ENCODE measurements at places on chromosomes 6 and 20.

GRCh38 chr6:340186-340955 is 48.1 kb downstream of the DUSP22 start:
- no peaks in the 10 kb centered on the region for H3K36me3 ChIP-seq
- no peak overlapping the region for H3K4me3 ChIP-seq
- H3K4me1 ChIP-seq: peaks cover 17% of the 10 kb centered on the region
- no peak overlapping the region for H3K27ac ChIP-seq

DNA sequence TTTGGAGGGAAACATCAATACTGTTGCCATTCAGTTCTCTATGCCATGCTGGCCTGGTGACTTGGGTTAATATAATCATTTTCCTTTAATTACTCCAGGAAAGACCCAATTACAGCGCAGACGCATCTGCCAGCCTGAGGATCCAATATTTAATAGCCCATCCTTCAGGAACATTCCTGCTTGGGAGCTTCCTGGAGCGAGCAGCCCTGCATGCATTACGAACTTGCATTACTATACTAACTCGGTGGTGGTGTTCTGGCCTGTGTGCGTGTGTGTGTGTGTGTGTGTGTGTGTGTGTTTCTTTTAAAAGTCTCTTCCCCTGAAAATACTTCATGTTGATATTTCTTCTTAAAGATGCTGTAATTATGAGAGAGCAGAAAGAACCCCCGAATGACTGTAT is 26.5 kb downstream of the PMEPA1 start:
- peaks cover 32% of the 10 kb centered on the region for H3K4me1 ChIP-seq
- no peaks in the 10 kb centered on the region for H3K36me3 ChIP-seq
- no peaks in the 10 kb centered on the region for H3K27me3 ChIP-seq
- H3K27ac ChIP-seq: no peak overlapping the region
- H3K4me3 ChIP-seq: no peak overlapping the region

- H3K36me3 ChIP-seq: no peaks in the 10 kb centered on the region
- no peaks in the 10 kb centered on the region for H3K27me3 ChIP-seq
- peaks cover 25% of the 10 kb centered on the region for H3K4me1 ChIP-seq
- no peak overlapping the region for H3K27ac ChIP-seq
Measured at GRCh38 chr20:19254956-19255355, 42.5 kb downstream of the SLC24A3 start.

DNA sequence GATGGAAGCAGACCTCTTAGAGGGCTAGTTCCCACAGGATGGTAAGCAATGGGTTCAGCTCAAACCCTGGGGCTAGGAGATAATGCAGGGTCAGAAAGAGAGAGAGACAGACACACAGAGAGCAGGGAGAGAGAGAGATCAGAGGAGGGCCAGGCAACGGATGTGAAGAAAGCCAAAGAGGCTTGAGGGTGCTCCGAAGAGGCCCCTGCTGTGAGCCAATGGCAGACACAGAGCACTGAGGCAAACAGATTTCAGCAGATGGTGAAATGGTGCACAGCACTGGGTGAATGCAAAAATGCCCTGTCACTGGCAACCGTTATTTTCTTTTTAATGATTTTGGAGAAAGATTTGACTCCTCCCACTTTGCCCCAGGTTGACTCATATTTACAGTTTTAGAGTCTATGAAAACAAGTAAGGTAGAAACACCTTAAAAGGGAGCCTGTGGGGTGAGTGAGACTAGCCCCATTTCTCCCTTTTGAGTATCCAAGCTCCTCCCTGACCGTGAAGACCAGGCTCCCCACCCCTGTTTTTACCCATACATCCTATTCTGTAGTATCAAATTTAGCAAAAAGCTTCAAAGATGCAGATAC is 840 bp downstream of the DEFB132 start:
- H3K27me3 ChIP-seq: no peaks in the 10 kb centered on the region
- no peaks in the 10 kb centered on the region for H3K36me3 ChIP-seq
- no peak for DNase-seq
- no peak overlapping the region for H3K4me3 ChIP-seq

DNA sequence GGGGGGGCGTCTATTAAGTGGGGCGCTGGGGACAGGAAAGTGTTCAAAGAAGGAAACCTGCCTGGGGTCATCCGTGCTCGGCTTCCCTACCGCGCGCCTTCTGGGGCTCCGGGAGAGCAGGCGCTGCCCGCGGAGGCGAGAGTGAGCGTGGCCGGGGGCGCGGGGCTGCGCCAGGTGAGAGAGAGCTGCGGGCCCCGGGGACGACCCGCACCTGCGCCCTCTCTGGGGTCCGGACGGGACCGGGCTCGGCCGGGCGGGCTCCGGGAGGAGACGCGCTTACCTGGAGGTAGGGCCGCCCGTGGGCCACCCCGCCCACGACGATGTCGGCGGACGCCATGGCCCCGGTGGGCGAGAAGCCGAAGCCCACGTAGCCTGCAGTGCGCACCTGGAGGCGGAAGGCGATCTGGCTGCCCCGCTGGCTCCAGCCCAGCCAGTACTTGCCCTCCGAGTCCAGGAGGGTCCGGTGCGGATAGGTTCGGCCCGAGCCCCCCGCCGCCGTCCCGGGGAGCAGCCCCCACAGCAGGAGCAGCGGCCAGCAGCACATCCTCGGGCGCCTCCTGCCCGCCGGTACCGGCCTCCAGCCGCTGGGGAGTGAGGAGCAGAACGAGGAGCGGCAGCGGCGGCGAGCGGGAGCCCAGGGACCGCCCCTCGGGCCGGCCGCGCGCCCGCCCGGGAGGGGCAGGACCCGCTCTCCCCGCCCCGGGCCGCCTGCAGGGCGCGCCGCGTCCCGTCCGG is at the start of gene MOXD1:
TSS of gene MOXD1 (minus strand) at position 593 of the 735 bp plus-strand sequence. CDS start at position 544, 49 bp downstream.
- no peak for DNase-seq
- no peaks in the 10 kb centered on the region for H3K36me3 ChIP-seq
- no peak within 1 kb of the TSS for H3K27ac ChIP-seq
- H3K4me1 ChIP-seq: no peaks in the 10 kb centered on the region
- peaks cover 41% of the 10 kb centered on the region for H3K27me3 ChIP-seq

DNA sequence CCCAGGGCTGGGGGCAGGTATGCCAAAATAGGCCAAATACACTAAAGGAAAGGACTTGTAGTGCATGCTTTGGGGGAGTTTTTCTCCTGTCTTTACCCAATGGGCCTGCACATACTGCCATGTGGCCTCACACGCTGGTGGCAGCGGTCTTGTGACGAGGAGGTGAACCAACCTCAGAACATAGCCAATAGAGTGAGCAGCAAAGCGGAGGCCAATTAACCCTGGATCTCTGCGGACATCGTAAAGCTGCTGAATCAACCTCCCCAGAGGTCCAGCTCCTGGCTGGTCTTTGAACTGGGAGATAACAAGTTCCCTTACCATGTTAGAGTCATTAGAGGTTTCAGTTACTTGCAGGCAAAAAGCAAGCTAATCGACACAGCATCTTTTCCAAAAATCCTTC is 280.1 kb downstream of the PREX1 start:
- no peaks in the 10 kb centered on the region for H3K4me1 ChIP-seq
- DNase-seq: no peak
- no peak overlapping the region for H3K4me3 ChIP-seq

DNA sequence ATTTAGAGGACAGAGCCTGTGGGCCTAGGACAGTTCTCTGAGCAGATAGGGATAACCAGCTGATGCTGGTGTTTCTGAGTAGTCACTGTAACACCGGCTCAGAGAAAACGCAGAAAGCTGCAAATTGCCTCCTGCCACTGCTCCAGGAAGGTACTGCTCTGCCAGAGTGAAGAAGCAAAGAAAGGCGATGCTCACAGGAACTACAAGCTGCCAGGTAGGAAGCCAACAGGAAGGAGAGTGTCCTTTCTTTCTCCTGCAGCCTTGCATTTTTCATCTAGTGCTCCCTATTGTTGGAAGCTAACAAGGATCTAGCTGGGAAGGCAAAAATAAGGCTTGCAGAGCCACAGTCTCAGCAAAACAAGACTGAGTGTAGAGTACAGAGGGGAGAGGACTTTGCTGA is 70.7 kb upstream of the RAB32 start:
- H3K27ac ChIP-seq: no peak overlapping the region
- H3K4me1 ChIP-seq: no peaks in the 10 kb centered on the region
- no peak for DNase-seq

GRCh38 chr6:37192666-37193065 is 22.7 kb downstream of the PIM1 start:
- H3K27ac ChIP-seq: no peak overlapping the region
- DNase-seq: no peak
- no peaks in the 10 kb centered on the region for H3K4me1 ChIP-seq
- no peaks in the 10 kb centered on the region for H3K27me3 ChIP-seq
- H3K36me3 ChIP-seq: no peaks in the 10 kb centered on the region
- no peak overlapping the region for H3K4me3 ChIP-seq

- peak overlapping the region; percentile 93 for H3K27ac ChIP-seq
- no peaks in the 10 kb centered on the region for H3K27me3 ChIP-seq
- no peaks in the 10 kb centered on the region for H3K36me3 ChIP-seq
- H3K4me3 ChIP-seq: peak overlapping the region; percentile 24
- peaks cover 79% of the 10 kb centered on the region for H3K4me1 ChIP-seq
Measured at GRCh38 chr20:31822421-31823330, 3.5 kb downstream of the MYLK2 start.

DNA sequence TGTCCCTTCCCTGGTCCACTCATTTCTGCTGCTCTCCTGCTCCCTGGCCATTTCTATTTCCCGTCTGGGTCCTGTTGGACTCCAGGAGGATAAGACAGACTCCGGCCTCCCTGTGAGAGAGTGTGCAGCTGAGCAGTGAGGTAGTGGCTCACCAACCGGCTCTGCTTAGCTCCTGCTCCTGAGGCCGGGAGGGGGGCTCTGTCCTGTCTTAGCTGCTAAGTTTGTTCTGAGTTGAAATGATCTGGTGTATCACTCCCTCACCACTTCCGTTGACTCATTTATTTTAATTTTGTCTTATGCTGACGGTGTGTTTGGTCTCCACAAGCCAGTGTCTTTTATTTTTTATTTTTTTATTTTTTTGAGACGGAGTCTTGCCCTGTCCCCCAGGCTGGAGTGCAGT is 148.5 kb upstream of the PDE10A start:
- no peaks in the 10 kb centered on the region for H3K36me3 ChIP-seq
- H3K4me3 ChIP-seq: no peak overlapping the region
- no peaks in the 10 kb centered on the region for H3K27me3 ChIP-seq
- no peak for DNase-seq
- no peak overlapping the region for H3K27ac ChIP-seq

GRCh38 chr20:6623989-6624388 is 143.5 kb upstream of the BMP2 start:
- H3K27ac ChIP-seq: no peak overlapping the region
- no peak for DNase-seq
- no peaks in the 10 kb centered on the region for H3K36me3 ChIP-seq
- H3K27me3 ChIP-seq: no peaks in the 10 kb centered on the region
- no peaks in the 10 kb centered on the region for H3K4me1 ChIP-seq

GRCh38 chr6:163773646-163774045 is 359.1 kb downstream of the QKI start:
- peaks cover 13% of the 10 kb centered on the region for H3K4me1 ChIP-seq
- H3K27me3 ChIP-seq: no peaks in the 10 kb centered on the region
- H3K36me3 ChIP-seq: no peaks in the 10 kb centered on the region
- DNase-seq: no peak

- no peaks in the 10 kb centered on the region for H3K36me3 ChIP-seq
- DNase-seq: no peak
- H3K4me1 ChIP-seq: no peaks in the 10 kb centered on the region
- H3K4me3 ChIP-seq: no peak overlapping the region
- no peaks in the 10 kb centered on the region for H3K27me3 ChIP-seq
Measured at GRCh38 chr6:9708600-9708999, 706.3 kb downstream of the TFAP2A start.

DNA sequence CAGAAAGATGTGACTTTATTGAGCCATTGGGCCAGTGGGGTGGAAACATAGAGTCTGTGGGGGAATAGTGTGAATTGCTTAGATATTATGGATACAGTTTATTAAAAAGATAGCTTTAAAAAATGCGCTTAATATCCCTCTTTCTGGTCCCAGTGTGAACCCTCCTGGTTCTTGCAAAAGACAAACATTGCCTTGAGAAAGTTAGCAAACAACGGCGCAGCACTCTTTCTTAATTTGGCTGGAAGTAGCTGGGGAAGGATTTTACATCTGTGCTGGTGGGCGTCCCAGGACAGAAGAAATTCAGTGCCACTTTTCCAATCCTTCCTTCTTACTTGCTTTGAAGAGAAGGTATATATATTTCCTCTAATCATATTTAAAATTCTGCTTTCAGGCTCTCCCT is 191.4 kb upstream of the ZFP64 start:
- no peaks in the 10 kb centered on the region for H3K27me3 ChIP-seq
- no peak overlapping the region for H3K27ac ChIP-seq
- H3K36me3 ChIP-seq: no peaks in the 10 kb centered on the region
- no peak for DNase-seq
- no peak overlapping the region for H3K4me3 ChIP-seq

GRCh38 chr6:163419413-163420288 is 5.1 kb downstream of the QKI start:
- H3K27ac ChIP-seq: peak overlapping the region; percentile 98
- H3K36me3 ChIP-seq: no peaks in the 10 kb centered on the region
- H3K4me1 ChIP-seq: peaks cover 58% of the 10 kb centered on the region
- no peaks in the 10 kb centered on the region for H3K27me3 ChIP-seq

DNA sequence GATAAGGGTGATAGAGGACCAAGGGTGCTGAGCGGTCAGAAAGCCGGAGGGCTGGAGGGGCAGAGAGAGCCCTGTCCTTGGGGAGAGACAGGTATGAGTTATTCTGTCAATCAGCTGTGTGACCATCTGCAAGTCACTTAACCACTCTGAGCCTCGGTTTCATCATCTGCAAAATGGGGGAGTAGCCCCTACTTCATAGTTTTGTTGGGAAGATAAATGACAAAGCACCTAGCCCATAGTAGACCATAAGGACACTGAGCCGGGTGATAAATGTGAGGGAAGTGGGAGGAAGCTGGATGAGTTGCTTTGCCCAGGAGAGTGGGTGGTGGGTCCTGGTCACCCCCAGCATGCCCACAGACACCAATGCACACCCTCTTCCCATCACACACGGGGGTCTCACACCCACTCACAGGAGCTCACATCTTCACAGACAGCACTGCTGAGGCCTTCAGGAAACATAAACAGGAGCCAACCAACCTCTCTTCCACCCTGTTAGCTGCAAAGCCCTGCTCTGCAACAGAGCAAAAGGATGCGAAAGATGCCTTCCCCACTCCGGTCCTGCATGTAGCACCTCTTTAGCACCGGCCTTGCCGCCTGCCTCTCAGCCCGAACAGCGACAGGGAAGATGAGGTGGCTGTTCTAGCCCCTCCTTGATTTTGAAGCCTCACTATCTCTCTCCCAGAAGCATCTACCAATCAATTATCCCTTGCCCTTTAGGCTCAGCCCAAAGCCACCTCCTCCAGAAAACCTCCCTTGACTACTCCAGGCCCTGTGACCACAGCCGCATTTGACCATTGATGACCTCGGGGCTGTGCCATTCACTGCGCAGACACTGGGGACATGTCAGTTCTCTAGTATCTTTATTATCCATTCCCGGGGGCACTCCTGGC is 18.9 kb downstream of the SPDEF start:
- no peak for DNase-seq
- no peak overlapping the region for H3K27ac ChIP-seq
- H3K4me1 ChIP-seq: no peaks in the 10 kb centered on the region
- H3K36me3 ChIP-seq: no peaks in the 10 kb centered on the region
- H3K4me3 ChIP-seq: no peak overlapping the region
- no peaks in the 10 kb centered on the region for H3K27me3 ChIP-seq

GRCh38 chr20:24332956-24333355 is 136.5 kb upstream of the SYNDIG1 start:
- H3K27ac ChIP-seq: no peak overlapping the region
- no peak overlapping the region for H3K4me3 ChIP-seq
- H3K36me3 ChIP-seq: no peaks in the 10 kb centered on the region
- H3K4me1 ChIP-seq: no peaks in the 10 kb centered on the region
- no peaks in the 10 kb centered on the region for H3K27me3 ChIP-seq

GRCh38 chr6:38151580-38152500 is 332.3 kb downstream of the ZFAND3 start:
- H3K27me3 ChIP-seq: no peaks in the 10 kb centered on the region
- no peak overlapping the region for H3K27ac ChIP-seq
- H3K4me1 ChIP-seq: peaks cover 8% of the 10 kb centered on the region
- H3K4me3 ChIP-seq: no peak overlapping the region
- no peaks in the 10 kb centered on the region for H3K36me3 ChIP-seq

- H3K4me1 ChIP-seq: peaks cover 6% of the 10 kb centered on the region
- DNase-seq: no peak
- H3K27ac ChIP-seq: no peak overlapping the region
- H3K27me3 ChIP-seq: no peaks in the 10 kb centered on the region
Measured at GRCh38 chr6:139647016-139647415, 272.6 kb upstream of the CITED2 start.

All from gastrocnemius medialis (tissue), 4 donors.